Glutamatergic neuron (in vitro differentiated cells): ENCODE measurements at places on chromosomes 4 and X.

DNA sequence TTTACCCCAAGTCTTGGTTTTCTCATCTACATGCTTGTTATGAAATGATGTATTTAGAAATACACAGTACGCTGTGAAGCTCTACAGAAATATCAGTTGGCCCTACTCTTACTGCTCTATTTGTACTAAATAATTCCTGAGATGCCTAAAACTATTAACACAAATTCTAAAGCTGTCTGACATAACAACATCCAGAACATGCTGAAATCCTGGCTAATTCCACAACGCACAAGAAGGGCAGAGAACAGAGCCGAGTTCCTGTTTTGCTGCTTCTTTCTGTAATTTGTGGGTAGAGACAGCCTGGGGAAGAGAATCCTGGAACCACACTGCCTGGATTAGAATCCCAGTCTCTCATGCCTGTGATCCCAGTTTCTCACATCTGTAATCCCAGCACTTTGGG, 59.0 kb downstream of the ZNF827 start:
- no peak overlapping the region for H3K27ac ChIP-seq
- peaks cover 6% of the 10 kb centered on the region for H3K36me3 ChIP-seq
- peaks cover 6% of the 10 kb centered on the region for H3K27me3 ChIP-seq
- no peak for DNase-seq
- H3K4me1 ChIP-seq, result peaks cover 29% of the 10 kb centered on the region

- no peak overlapping the region for H3K4me3 ChIP-seq
- no peak overlapping the region for H3K27ac ChIP-seq
- H3K36me3 ChIP-seq, result peaks cover 5% of the 10 kb centered on the region
Observed at GRCh38 chr4:76381986-76382385, 39.0 kb downstream of the CCDC158 start.

DNA sequence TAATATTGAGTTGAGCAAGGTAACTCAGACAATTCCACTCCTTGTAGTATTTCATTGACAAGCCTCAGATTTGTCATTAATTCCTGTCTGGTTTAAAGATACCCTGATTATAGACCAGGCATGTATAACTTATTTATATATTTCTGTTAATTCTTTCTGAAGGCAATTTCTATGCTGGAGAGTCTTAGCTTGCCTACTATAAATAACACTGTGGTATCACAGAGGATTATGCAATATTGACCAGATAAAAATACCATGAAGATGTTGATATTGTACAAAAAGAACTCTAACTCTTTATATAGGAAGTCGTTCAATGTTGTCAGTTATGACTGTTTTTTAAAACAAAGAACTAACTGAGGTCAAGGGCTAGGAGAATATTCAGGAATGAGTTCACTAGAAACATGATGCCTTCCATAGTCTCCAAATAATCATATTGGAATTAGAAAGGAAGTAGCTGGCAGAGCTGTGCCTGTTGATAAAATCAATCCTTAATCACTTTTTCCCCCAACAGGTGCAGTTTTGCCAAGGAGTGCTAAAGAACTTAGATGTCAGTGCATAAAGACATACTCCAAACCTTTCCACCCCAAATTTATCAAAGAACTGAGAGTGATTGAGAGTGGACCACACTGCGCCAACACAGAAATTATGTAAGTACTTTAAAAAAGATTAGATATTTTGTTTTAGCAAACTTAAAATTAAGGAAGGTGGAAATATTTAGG, 821 bp downstream of the CXCL8 start:
- H3K36me3 ChIP-seq, result no peaks in the 10 kb centered on the region
- H3K27ac ChIP-seq, result no peak overlapping the region
- no peak overlapping the region for H3K4me3 ChIP-seq
- DNase-seq, result no peak
- H3K4me1 ChIP-seq, result no peaks in the 10 kb centered on the region

GRCh38 chrX:72715546-72715945, 1.4 kb upstream of the PHKA1 start:
- no peak for DNase-seq
- no peak overlapping the region for H3K27ac ChIP-seq
- H3K4me1 ChIP-seq, result peaks cover 2% of the 10 kb centered on the region

DNA sequence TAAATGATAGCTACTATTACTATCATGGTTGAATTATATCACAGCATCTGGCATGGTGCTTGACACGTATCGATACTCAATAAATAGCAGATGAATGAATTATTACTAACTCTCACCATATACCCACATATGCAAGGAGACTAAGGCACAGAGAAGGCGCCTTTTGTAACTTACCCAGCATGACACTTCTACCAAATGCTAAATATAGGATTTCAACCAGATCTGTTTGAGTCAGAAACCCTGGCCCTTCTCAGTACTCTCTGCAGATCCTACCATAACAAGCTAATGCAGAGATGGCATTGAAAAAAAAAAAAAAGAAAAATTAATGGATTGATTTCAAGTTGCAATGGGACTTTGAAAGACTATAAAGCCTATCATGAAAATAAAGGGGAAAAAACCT, 219.5 kb downstream of the DHX15 start:
- H3K4me1 ChIP-seq, result no peaks in the 10 kb centered on the region
- H3K36me3 ChIP-seq, result no peaks in the 10 kb centered on the region

- DNase-seq, result peak; percentile 66
- H3K27ac ChIP-seq, result no peak overlapping the region
- H3K36me3 ChIP-seq, result no peaks in the 10 kb centered on the region
- peak overlapping the region; percentile 67 for H3K4me3 ChIP-seq
- peaks cover 25% of the 10 kb centered on the region for H3K4me1 ChIP-seq
Observed at GRCh38 chr4:185638548-185639301, 103.4 kb upstream of the PDLIM3 start.

- no peak overlapping the region for H3K27ac ChIP-seq
- H3K4me1 ChIP-seq, result no peaks in the 10 kb centered on the region
- H3K27me3 ChIP-seq, result no peaks in the 10 kb centered on the region
- no peaks in the 10 kb centered on the region for H3K36me3 ChIP-seq
- no peak for DNase-seq
Observed at GRCh38 chr4:119227690-119228089, 15.2 kb downstream of the USP53 start.

DNA sequence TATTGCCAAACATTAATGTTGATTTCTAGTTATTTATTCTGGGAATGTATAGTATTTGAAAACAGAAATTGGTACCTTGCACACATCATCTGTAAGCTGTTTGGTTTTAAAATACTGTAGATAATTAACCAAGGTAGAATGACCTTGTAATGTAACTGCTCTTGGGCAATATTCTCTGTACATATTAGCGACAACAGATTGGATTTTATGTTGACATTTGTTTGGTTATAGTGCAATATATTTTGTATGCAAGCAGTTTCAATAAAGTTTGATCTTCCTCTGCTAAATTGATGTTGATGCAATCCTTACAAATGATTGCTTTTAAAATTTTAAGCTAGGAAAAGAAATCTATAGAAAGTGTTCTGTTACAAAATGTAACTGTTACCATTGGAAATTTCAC, 30.8 kb upstream of the FMR1NB start:
- no peaks in the 10 kb centered on the region for H3K4me1 ChIP-seq
- no peak for DNase-seq
- H3K36me3 ChIP-seq, result no peaks in the 10 kb centered on the region
- H3K27ac ChIP-seq, result no peak overlapping the region
- H3K27me3 ChIP-seq, result no peaks in the 10 kb centered on the region
- H3K4me3 ChIP-seq, result no peak overlapping the region

- no peak overlapping the region for H3K4me3 ChIP-seq
- DNase-seq, result no peak
- H3K27me3 ChIP-seq, result peaks cover 3% of the 10 kb centered on the region
- peaks cover 7% of the 10 kb centered on the region for H3K4me1 ChIP-seq
- H3K36me3 ChIP-seq, result no peaks in the 10 kb centered on the region
Observed at GRCh38 chr4:8473198-8473919, 32.8 kb downstream of the TRMT44 start.

GRCh38 chr4:153426207-153426885, 39.8 kb upstream of the TMEM131L start:
- H3K27ac ChIP-seq, result no peak overlapping the region
- DNase-seq, result no peak
- H3K4me1 ChIP-seq, result peaks cover 3% of the 10 kb centered on the region
- no peaks in the 10 kb centered on the region for H3K36me3 ChIP-seq
